ENCODE measurements at places on chromosomes 2 and 18.

DNA sequence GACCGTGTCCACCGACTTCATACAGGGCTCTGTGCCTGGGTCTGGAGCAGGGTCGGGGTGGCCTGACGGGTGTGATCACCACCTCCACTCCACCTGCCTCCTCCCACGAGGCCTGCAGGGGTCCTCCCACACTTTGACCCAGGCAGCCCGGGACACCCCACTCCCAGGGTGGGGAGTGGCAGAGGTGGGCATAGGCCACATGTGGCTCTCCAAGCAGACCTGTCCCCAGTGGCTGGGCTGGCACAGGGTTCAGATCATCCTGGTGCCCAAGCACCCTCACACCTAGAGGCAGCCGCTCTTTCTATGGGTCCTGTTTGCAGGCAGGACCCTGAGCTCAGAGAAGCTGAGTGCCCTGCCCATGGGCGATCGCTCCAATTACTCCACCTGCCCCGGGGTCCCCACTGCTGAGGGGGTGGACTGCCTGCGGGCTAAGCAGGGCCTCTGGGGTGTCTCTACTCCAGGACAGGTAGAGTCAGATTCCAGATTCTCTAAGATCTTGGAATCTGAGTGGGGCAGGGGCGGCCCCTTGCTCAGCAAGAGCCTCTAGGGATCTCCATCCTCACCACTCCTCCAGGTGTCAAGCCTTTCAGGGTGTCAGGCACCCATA, 1.4 kb downstream of the NEURL3 start:
- DNase-seq, result no peak

DNA sequence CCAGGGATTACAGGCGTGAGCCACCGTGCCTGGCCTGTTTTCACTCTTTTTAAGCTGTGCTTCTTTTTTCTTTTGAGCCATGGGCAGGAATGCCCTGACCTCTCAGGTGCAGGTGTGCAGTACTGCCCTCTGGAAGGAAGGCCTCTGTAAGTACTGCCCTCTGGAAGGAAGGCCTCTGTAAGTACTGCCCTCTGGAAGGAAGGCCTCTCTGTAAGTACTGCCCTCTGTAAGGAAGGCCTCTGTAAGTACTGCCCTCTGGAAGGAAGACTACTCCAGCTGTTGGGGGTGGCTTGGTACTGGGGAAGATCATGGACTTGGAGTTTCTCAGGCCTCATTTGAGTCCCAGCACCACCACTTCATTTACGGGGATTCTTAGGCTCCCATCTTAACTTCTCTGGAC, 248.5 kb upstream of the ID2 start:
- DNase-seq, result no peak

DNA sequence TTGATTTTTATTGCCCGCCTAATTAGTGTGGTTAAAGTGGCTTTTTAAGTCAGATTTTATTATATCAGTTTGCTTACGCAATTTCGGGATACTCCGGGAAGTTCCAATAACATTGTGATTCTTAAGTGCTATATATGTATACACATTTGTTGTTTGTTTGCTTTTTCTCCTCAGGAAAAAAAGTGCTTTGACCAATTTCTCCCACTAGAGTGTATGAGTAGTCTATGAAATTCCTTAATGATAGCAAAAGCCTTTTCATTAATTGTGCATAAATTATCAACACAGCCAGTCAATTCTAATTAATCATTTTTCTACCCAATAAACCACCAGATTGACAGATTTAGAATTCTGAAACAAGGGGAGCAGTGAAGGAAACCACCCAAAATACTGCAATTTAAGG, 172.2 kb downstream of the DPP10 start:
- no peak for DNase-seq

GRCh38 chr2:49123600-49123999, 30.7 kb downstream of the FSHR start:
- DNase-seq, result no peak

- peak; percentile 13 for DNase-seq
Measured at GRCh38 chr2:170324640-170325046, 146.7 kb downstream of the MYO3B start.

All from immature natural killer cell (primary cell).